NCI-H146 (cell line): ENCODE measurements at places on chromosomes 5 and 9.

DNA sequence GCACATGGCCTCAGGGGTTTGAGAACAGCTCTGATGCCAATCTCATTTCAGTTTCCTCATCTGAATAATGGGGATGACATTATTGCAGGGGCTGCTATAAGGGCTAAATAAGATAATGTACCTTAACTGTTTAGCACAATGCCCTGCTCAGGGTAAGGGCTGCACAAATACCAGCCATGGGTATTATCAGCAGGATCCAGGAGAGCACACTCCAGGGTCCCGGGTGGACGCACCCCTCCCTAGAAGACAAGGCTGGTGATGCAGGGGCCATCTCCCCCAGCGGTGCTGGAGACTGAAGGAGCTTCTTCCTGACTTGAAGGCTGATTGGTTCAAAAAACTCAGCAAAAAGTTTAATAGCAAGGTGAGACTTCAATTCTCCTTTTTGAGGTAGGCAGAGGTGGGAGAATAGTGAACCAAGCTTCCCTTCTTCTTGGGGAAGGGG lies 2.7 kb upstream of the CXXC5 start:
- DNase-seq, result no peak

- no peak for DNase-seq
Observed at GRCh38 chr9:114754581-114754980, 51.3 kb downstream of the TNFSF15 start.

DNA sequence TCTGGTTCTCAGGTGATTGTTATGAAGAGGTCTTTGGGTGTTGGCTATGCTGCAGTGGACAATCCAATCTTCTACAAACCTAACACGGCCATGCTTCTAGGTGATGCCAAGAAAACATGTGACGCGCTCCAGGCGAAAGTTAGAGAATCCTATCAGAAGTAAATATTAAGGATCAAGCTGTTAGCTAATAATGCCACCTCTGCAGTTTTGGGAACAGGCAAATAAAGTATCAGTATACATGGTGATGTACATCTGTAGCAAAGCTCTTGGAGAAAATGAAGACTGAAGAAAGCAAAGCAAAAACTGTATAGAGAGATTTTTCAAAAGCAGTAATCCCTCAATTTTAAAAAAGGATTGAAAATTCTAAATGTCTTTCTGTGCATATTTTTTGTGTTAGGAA lies 101.3 kb downstream of the NNT start:
- no peak for DNase-seq

GRCh38 chr5:59768152-59769040 lies 125.1 kb downstream of the PDE4D start:
- DNase-seq, result peak; percentile 97

GRCh38 chr9:134131471-134132207 lies 4.2 kb upstream of the WDR5 start:
- no peak for DNase-seq

DNA sequence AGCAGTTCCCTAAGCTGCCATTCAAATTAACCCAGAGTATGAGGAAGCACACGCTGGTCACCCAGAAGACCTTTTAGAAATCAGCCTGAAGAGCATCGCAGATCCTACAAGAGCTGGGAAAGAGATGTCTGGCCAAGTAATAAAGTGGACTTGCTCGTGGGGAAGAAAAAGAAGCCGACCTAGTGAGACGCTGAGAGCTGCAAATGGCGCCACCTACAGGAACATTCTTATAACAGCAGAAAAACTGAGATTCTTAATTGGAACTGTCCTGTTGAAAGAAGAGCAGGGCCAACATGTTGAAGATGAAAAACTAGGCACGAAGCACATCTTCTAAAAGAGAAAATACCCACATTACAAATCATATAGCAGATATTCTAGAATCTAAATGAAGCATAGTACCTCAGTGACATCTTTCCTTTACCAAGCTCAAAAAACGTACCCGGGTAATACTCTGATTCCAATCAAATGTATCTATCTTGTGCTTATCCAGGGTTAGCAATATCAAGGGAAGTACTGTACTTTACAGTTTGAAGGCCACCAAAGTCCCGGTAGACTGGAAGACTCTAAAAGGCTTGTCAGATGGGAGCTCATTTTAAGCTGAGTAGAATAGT lies 3.9 kb upstream of the GNAQ start:
- peak; percentile 63 for DNase-seq

GRCh38 chr5:127001621-127002296 lies 28.6 kb downstream of the MARCHF3 start:
- DNase-seq, result no peak

- DNase-seq, result no peak
Observed at GRCh38 chr5:33641744-33642505, 201.2 kb downstream of the TARS1 start.

DNA sequence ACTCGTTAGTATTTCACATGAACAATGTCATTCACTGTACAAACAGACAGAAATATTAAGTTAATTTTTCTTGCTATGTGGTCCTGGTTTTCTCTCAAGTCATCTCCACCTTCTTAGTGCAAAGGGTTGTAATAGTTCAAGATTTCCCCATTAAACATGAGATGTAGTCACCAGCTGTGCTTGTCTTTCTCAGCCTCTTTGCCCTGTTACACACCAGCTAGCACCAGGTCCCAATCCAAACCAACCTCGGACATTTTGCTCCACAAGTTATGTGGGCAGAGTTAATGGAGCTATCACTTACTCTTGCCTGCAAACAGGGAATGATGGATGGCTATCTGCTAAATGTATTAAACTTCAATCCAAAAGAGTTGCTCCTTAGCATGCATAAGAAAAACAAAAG lies 328.1 kb downstream of the TLE1 start:
- DNase-seq, result no peak

DNA sequence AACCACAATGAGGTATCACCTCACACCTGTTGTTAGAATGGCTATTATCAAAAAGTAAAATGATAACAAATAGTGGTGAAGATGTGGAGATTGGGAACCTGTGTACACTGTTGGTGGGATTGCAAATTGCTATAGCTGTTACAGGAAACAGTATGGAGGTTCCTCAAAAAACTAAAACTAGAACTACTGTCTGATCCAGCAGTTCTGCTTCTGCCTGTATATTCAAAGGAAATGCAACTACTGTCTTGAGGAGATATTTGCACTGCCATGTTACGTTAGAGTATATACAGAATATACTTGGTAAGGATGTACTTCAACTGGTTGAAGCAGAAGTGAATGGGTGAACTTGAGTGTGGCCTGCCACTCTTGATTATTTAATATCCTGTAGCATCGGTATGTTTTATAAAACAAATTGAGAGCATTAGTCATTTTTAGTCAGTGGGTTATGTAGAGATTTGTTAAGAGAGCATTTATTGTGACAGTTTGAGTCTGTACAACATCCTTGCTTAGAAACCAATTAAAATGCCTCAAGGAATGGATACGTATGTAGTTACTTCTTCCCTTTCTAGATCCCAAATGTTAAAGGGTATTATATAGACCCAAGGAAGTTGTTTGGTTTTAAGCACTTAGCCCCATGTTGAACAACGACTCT lies 37.5 kb downstream of the ZCCHC7 start:
- no peak for DNase-seq

- peak; percentile 9 for DNase-seq
Observed at GRCh38 chr9:98890256-98890655, 53.5 kb upstream of the COL15A1 start.

GRCh38 chr5:174355208-174355612 lies 309.7 kb downstream of the NSG2 start:
- DNase-seq, result no peak

DNA sequence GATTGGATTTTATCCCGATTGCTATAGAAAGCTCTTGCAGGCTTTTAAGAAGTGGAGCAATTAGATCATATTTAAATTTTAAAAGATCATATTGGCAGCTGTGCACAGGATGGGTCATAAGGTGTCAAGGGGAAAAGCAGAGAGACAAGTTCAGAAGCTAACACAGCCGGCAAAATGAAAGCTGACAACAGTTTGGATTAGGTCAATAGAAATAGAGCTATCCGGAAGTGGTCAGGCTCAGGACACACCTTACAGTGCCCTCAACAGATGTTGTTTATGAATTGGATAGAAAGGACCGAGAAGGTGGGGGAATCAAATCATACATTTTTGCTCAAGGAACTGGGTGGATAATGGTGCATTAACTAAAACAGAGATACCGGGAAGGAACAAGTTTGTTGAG lies 46.3 kb upstream of the MARCHF11 start:
- no peak for DNase-seq

- DNase-seq, result no peak
Observed at GRCh38 chr5:3010953-3011763, 259.7 kb upstream of the IRX2 start.

DNA sequence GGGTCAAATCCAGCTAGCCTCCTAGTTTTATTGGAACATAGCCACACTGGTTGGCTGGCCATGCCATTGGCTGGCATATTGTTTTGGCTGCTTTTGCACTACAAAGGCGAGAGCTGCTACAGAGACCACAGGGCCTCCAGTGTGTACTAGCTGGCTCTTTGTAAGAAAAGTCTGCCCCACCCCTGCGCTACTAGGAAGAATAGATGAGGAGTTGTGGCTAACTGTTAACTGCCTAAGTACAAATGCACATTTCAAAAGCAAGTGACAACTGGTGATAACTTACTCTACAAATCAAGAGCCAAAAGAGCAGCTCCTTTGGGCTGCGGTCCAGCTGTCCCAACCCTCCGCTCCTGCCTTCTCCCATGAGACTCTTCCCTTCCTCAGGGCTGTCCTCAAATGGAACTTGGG lies 63.9 kb downstream of the SERINC5 start:
- DNase-seq, result no peak

- DNase-seq, result no peak
Observed at GRCh38 chr9:78073722-78074121, 42.1 kb upstream of the GNAQ start.

GRCh38 chr9:96376891-96377874 lies 6.3 kb downstream of the SLC35D2 start:
- no peak for DNase-seq

DNA sequence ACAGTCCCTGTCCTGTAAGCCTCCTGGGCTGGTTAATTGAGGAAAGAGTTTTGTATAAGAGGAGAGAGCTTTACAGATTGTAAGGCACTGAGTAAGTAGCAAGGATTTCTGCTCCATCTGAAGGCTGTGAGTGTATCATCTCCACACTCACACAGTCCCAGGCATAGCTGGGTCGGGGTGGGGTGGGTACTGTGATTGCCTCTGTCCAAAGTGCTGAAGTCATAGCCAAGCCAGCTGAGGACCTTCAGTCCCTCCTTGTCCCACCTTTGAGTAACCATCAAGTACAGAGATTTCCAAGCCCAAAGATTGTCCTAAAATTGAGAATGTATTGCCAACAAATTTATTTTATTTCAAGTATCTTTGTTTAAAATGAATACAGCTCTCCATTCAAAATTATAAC lies 5.5 kb upstream of the DNAJB5 start:
- DNase-seq, result no peak

GRCh38 chr9:84258371-84258770 lies 82.2 kb downstream of the SLC28A3 start:
- no peak for DNase-seq

GRCh38 chr5:135386096-135386495 lies 12.9 kb downstream of the MACROH2A1 start:
- no peak for DNase-seq

GRCh38 chr9:98172604-98173003 lies 19.8 kb downstream of the CORO2A start:
- peak; percentile 92 for DNase-seq

GRCh38 chr9:4740388-4740637 lies 689 bp downstream of the AK3 start:
- DNase-seq, result no peak

GRCh38 chr5:77292026-77292757 lies 81.7 kb downstream of the PDE8B start:
- DNase-seq, result no peak

GRCh38 chr5:127865273-127865672 lies 162.1 kb downstream of the CCDC192 start:
- DNase-seq, result no peak

DNA sequence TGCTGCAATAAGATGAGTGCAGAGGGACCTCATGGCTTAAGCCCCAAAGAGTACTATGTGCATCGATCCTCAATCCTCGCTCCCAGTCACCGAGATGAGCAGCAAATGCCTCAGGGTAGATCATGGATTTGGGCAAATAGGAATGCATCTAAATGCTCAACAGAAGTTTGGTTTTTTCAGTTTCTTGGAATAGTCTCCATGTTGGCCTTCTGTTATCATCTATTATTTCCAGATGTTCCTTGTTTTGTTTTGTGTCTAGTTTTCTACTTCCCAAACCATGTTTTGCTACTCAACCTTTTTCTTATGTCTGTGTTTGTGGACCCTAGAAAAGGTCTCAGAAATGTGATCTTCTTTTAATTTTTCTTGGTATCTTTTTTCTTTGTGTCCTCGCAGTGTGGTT lies 43.5 kb upstream of the RASGRF2 start:
- no peak for DNase-seq

GRCh38 chr9:133727277-133727875 lies 10.8 kb downstream of the SARDH start:
- peak; percentile 16 for DNase-seq

GRCh38 chr9:104177003-104177611 lies 83.0 kb downstream of the SMC2 start:
- DNase-seq, result peak; percentile 13

GRCh38 chr9:131346559-131346958 lies 47.3 kb upstream of the PRRC2B start:
- DNase-seq, result no peak

DNA sequence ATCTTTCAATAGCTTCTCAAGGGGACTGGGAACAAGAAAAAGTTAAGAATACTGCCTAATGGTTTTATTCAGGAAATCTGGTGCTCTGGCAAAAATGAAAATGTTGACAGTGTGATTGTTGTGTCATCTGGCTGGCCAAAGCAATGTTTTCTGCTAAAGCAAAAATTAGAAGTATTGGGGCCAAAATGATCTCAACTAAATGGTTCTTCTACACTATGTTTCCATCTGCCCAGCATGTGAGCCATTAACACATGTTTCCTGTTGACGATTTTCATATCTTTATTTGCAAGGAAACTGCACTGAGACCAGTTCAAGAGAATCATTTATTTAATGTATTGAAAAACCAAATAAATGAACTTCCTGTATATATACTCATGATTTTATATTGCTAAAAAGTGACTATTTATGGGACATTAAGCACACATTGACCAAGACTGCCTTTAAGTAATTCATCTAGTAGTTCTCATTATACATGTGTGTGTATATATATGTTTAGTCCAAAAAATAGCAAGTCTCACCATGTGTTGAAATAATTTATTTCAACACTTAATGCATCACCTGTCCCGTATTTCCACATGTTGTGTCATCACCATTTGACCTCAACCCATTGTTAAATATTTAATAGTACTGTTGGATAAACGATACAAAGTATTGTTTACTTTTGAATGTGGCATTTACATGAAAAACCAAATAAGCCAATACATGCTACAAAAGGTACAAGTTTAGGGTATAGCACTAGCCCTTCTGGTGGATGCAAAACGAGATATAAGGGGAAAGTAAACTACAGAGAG lies 7.5 kb upstream of the FST start:
- no peak for DNase-seq

- no peak for DNase-seq
Observed at GRCh38 chr9:113585555-113585954, 122.0 kb downstream of the RGS3 start.

- no peak for DNase-seq
Observed at GRCh38 chr5:32984851-32985610, 273.9 kb downstream of the NPR3 start.

GRCh38 chr5:25979086-25979485 lies 1059.3 kb downstream of the CDH9 start:
- DNase-seq, result no peak

GRCh38 chr5:154857530-154858296 lies 714 bp upstream of the CNOT8 start:
- peak; percentile 93 for DNase-seq
